ENCODE measurements at places on chromosomes 7 and 10.

GRCh38 chr7:16804674-16805439 is at the start of gene AGR2:
Gene AGR2 (minus strand): TSS chr7:16804999. CDS start chr7:16801796, 3,203 bp downstream.
- DNase-seq = no peak

GRCh38 chr7:5767066-5767465 is 14.4 kb downstream of the RNF216 start:
- no peak for DNase-seq

DNA sequence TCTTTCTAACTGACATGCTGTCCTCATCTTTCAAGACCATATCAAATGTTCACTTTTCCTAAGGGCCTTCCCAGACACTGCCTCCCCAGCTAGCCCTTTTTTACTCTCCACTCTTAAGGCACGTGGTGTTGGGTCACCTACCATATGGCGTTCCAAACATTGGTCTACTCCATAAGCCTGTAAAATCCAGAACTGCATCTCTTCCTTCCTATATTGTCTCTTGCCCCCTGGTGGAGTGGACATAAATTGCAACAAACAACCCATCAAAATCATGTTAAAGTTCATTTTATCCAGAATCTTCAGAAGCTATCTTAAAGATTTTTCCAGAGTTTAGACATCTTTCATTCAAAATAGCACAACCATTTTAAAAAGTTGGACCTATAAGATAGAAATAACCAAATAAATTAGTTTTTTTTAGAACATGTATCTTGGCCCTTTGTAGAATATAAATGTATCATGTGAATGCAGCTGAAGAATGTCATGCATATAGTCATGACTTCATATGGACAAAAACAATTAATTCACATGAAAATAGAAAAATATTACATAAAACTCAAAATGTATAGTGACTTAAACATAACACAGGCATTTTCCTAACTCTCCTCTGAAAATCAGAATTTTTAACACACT is 180.6 kb upstream of the CHRM2 start:
- no peak for DNase-seq

- no peak for DNase-seq
Measured at GRCh38 chr10:104307576-104308438, 30.5 kb downstream of the ITPRIP start.

DNA sequence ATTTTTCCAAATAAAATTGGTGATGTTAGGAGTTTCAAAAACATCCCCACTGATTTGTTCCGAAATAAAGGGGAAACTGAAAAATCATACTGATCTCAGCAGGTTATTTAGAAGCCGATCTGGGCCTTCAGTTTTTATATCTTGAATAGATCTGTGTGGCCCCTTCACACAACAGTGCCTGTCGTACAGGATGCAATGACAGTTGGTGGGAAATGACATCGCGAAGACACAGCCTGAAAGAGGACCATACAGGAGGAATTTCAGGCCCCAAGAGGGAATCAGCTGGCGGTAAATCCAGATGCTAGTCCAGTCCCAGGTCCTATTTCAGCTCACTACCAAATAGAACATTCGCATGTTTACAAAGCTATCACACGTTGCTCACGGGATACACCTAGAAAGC is 3.0 kb downstream of the H2BK1 start:
- no peak for DNase-seq

DNA sequence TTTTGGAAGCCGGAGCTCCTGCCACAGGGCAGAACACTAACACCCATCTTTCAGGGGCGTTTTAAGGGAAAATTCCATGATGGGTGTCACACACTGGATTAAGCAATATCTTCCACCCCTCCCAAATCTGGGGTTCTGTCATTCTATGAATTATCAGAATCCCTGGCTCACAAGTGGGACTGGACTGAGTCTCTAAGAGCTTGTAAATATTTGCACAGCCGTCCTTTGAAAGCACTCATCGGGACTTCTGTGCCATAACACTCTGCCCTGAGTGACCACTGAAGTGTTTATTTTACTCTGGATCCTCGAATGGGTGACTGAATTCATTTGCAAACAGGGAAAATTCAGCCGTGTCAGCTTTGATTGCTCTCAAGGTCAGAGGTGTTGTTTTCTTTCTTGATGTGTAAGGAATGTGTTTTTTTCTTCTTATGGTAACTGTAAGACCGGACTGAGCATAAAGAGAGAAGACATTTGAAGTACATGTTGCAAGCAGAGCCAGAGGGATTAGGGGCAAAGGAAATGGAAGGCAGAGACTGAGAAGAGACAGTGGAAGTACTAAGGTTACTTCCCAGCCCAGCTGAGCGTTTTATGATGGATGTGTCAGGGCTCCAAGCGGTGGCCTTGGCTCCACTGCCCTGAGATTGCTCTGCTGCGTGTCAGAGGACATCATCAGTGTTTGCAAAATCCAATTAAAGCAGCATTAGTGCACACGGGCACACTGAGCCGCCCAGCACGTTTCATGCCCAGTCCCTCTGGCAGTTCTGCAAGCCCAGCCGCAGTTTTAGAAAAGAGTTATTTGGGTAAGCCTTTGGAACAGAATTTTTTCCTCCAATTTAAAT is 17.7 kb upstream of the GTPBP4 start:
- DNase-seq = no peak

DNA sequence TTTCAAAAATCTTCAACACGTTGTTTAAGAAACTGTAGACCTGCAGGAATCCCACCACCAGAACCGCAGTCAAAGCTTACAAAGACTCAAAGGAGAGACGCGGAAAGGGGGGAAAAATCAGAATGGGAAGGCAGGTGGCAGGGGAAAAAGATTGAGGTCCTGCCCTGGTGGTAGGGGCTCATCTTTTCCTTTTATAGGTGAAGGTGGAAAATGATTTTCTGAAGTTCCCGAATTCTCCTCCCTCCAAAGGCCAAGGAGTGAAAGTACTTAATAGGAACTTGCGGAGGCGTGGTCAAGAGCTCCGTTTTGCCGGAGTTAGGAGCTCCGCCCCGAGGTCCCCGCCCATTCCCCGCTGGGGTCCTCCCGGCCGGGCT is 724 bp downstream of the BBIP1 start:
- DNase-seq = no peak

- DNase-seq = no peak
Measured at GRCh38 chr7:805261-805660, 27.0 kb upstream of the SUN1 start.

GRCh38 chr10:131738396-131738735 is 162.4 kb upstream of the PPP2R2D start:
- DNase-seq = no peak

DNA sequence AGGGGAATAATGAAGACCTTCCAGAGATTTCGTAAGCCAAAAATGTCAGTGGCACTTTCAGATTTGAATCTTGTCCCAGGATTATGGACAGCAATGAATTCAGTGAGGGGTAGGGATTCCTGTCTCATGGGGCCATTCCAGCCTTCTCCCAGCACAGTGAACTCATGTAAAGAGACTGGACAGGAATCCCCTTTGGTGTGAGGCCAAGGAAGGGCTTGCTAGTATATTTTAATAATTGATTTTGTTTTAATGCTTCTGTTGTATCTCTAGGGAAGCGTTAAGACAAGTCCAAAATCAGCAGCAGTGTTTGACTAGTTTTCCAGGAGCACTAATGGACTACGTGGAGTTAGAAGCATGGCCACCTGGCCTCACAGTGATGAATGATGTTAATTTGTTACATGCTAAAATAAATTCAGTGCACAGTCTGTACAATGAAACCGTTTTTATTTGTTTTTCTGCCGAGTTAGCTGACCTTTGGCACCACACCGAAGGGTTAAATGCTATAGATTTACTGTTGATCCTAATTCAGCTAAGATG is 214.0 kb upstream of the DKK1 start:
- no peak for DNase-seq

- DNase-seq = no peak
Measured at GRCh38 chr7:89064831-89065230, 269.3 kb upstream of the TEX47 start.

DNA sequence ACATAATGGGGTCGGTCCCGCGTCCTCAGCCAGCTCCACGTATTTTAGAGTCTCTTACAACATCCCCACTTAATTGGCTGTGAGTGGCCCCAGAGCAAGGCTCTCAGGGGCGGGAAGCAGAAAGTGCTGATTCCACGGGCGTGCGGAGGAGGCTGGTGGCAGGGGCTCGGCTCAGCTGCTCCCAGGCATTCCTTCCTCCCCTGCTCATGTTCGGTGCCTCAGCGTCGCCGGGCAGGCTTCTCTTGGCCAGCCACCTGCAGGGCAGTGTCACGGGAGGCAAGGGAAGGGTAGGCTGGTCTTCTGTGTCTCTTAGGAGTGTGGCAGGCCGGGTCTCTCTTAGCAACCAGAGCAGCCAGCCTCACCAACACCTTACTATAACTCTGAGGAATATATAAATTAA is 33.8 kb downstream of the IL15RA start:
- DNase-seq = no peak

DNA sequence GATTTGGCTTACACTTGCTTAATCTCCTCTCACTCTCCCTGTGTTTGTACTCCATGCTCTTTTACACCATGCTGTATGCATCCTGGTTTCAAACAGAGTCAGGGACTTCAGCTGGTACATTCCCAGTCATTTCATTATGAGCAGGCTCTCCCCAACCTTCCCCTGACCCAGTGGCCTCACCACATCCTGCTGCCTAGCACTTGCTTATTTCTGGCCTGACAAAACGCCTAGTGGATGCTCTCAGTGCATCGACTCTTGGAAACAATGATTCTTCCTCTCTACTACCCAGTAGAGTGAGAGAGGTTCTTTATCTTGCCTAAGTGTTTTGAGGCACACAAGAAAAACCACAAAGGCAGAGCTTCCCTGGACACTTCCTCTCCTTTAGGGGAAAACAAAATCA is 63.4 kb downstream of the CAV1 start:
- peak; percentile 63 for DNase-seq

GRCh38 chr10:65798133-65798532 is 1127.7 kb upstream of the LRRTM3 start:
- no peak for DNase-seq

GRCh38 chr7:66348959-66349358 is 143.8 kb downstream of the TPST1 start:
- DNase-seq = no peak

- no peak for DNase-seq
Measured at GRCh38 chr10:105189463-105189800, 548.3 kb downstream of the SORCS3 start.
